ENCODE measurements at places on chromosomes 7 and 10.

- DNase-seq = no peak
These were observed 72.2 kb upstream of the EFCAB10 start for GRCh38 chr7:105653441-105654005.

GRCh38 chr10:18759575-18759974 is 100.3 kb downstream of the ARL5B start:
- DNase-seq = no peak

DNA sequence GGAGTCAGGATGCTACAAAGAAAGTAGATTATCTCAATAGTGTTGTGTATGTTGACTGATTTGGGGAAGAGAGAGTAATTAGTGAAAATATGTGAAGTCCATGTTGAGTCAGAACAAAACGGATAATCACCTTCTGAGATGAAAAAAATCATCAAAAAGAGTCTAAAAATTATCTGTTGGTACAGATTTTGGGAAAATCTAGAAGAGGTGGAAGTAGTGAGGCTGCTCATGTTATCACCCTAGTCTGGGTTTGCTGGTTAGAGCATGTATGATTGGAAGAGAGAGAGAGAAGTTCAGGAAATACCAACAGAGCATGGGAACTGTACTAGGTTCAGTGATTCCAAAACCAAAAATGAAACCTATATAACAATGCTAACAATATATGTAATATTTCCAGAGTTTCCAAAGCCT is 12.3 kb downstream of the RPA3 start:
- no peak for DNase-seq

GRCh38 chr10:100371482-100372027 is 24.5 kb downstream of the SCD start:
- no peak for DNase-seq

GRCh38 chr10:47195274-47195885 is 104.6 kb upstream of the GDF10 start:
- DNase-seq = no peak

GRCh38 chr10:14879124-14879927 is 660 bp downstream of the SUV39H2 start:
- peak; percentile 48 for DNase-seq

GRCh38 chr7:33807779-33808482 is 97.4 kb upstream of the BMPER start:
- no peak for DNase-seq

GRCh38 chr7:108089381-108089780 is 40.8 kb downstream of the LAMB4 start:
- DNase-seq = no peak

GRCh38 chr10:123835575-123835974 is 56.0 kb downstream of the CPXM2 start:
- no peak for DNase-seq

- no peak for DNase-seq
These were observed 407.4 kb downstream of the KCNMA1 start for GRCh38 chr10:77230194-77230593.

GRCh38 chr10:29386342-29386999 is 97.6 kb downstream of the LYZL1 start:
- peak; percentile 13 for DNase-seq

DNA sequence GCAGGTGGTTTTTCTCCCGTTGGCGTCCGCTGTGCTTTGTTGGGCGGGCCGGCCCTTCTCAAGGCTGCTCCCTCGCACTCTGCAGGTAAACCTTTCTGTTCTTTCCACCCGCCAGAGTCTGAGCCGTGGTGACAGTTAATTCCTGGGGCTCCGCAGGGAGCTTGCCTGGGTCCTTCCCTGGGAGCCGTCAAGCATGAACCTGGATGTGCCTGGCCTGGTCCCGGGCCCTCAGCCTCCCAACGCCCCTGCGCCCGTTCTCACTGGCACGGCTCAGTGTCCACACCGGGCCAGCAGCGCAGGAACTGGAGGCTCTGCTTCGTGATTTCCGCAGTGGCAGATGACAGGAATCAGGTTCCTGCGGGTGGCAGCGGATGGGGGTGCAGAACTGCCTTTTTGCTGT is 10.9 kb upstream of the NKX6-2 start:
- no peak for DNase-seq

DNA sequence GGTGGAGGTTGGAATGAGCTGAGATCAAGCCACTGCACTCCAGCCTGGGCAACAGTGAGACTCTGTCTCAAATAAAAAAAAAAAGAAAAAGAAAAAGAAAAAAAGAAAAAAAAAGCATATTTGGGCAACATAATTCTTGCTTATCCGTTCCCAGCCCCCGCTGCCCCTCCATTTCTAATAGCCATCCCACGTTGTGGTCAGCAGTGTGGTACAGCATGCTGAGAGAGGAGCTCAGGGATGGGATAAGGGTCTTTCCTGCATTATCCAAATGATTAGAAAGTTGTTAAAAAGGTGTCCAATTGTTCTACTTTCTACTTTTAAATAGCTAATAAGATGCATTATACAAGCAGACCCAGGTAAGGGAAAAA is 104.9 kb upstream of the ZNF92 start:
- no peak for DNase-seq

- peak; percentile 55 for DNase-seq
These were observed 340.6 kb upstream of the NRP1 start for GRCh38 chr10:33674986-33675599.

DNA sequence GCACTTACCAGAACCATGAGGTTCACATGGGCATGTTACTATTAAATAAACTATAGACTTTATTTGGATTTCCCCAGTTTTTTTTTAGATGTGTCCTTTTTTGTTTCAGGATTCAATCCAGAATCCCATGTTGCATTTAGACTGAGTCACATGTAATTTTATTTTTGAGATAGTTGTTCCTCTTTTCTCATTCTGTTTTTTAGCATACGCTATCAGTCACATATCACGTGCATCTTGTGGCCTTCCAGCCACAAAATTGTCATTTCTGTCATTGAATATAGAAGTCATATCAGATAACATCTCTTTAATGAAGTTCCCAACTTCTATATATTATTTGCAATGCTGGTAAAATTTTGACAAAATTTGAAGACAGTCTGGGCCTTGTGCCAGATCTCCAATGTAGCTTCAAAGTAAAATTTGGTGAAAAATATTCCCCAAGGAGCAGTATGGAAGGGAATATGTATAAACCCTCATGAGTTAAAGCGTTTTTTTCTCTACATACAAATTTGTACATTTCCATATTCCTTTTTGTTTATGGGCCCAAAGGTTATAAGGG is 132.3 kb upstream of the MKI67 start:
- peak; percentile 54 for DNase-seq
